Activated CD4-positive, alpha-beta memory T cell treated with anti-CD3 and anti-CD28 coated beads, Interleukin-2, amount 10 ng/mL, durations not matched to agents 7 days and 5 days (primary cell): ENCODE measurements at places on chromosomes 1 and 21.

DNA sequence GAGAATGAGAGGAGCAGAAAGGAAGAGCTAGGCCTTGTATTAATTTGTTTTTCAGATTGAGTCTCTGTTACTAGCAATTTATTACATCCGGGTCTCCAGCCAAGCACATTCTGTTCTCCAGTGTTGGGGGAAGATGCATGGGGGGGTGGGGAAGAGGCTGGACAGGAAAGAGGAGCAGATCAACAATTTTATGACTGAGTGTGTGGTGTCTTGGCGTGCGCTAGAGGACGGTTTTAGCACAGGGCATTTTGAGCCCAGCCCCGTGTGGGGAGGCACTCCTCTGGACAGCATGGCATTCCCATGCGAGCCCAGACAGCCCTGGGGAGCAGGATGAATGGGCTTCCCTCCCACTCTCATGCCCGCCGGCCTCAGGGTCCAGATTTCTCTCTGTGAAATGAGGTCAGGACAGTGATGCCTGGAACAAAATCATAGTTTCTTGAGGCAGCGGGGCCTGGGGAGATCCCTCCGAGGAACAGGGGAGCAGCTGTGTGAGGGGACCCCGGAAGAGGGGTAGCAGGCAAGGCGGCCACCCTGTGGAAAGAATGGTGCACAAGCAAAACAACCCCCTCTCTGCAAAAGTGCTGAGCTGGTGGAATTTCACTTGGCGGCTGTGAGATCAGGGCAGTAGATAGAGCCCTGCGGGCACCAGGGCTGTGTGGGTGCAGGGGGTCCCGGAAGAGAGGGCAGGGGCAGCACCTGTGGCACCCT lies 16.3 kb downstream of the SOX13 start:
- no peak for DNase-seq

DNA sequence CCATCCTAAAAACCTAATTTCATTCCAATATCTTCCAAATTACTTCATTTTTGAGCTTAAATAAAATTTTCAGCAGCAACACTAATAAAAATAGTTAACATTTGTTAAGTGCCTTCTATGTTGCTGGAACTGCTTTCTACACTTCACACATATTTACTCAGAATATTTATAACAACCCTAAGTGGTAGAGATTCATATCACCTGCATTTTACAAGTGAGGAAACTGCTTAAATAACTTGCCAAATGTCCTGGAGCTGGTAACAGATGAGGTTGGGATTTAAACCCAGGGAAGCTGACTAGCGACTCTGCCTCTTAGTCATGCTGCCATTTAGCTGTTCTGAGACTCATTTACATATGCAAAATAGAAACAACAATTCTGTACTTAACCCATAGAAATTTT lies 86.1 kb upstream of the PBX1 start:
- no peak for DNase-seq

DNA sequence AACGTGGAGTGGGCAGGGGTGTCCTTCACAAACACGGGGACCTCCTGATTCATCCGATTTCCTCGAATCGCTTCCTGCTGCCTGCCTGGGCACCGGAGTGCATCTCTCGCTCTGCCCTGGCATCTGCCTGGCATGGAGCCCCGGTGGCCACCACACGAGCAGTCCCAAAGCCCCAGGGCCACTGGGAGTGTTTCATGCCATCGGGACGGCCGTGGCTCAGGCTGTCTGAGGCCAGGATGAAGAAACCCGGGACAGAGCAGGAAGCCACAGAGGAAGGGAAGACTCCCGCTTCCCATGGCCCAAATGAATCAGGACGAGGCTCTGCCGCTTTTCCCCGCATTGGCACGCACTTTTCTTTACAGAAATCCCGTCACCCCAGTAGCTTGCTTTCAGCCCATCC lies 32.4 kb downstream of the MEGF6 start:
- no peak for DNase-seq

- peak; percentile 41 for DNase-seq
Measured at GRCh38 chr21:35525443-35525842, 476.3 kb upstream of the RUNX1 start.

GRCh38 chr1:178337091-178337706 lies 159.6 kb downstream of the CLEC20A start:
- DNase-seq: no peak

DNA sequence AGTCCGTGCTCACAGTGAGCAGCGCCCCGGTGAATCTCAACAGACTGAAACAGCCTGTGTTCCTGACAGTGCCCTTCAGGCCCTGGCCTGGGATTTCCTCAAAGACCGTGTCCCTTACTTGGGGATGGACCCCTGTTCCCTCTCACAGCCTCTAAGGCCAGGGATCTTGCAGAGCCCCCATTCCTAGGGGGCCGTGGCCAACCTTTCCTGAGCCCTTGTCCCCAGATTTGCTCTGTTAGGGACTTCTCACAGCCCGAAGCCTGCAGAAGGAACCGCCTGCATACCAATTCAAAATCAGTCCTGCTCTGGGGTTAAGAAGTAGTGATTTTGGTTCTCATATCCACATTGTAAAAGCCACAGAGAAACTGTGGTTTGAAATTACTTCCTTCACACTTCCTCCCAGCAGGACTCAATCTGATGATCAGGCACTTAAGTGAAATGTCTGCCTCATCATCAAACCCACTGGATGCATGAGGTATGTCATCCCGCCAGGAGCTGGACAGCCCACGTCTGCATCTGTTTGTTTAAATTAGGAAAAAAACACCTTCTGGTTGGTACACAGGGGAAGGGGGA lies 14.9 kb downstream of the ABCA4 start:
- no peak for DNase-seq

- no peak for DNase-seq
Measured at GRCh38 chr1:67382292-67382691, 47.9 kb downstream of the SERBP1 start.

DNA sequence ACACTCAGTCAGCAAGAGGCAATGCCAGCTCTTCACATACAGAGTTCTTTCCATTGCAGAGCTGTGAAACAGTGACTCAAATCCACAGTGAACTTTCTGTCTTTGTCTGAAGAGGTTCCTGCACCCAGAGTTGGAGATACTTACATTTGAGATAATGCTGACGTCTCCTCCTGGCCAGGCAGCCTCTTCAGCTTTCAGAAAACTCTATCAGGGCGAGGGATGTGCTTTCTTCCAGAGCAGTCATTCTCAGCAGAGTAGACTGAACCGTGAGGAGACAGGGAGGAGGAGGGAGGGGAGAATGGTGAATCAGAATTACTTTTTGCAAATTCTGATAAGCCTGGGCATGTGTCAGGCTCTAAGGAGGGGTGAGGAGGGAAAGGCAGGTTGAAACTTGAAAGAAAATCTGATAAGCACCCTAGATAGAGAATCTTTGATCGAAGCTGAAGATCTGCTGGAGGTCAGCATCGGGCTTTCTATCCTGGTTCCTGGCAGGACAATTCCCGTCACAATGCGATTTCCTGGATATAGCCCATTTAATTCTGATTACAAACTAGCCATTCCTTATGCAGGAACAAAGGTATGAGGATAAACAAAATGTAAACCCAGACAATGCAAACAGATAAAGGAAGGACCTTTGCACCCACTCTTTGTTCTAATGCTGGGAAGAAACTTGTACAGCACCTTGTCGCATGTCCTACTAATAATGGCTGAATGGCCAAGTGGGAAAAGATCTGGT lies 18.9 kb upstream of the NID1 start:
- no peak for DNase-seq

DNA sequence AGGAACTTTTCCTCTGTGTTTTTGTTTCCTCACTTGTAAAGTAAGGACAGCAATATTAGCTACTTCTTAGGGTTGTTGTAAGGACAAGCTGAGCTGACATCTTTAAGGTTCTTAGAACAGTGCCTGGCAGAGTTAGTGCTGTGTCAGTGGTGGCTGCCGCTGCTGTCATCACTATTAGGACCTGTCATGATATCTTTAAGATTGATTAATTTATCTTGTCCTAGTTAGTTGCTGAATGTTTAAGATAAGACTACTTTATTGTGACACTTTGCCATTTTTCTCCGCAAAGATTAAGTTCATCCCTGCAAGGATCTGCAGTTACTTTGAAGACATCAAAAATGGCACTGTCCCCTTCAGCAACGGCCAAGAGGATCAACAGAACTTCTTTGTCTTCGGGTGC lies 40.1 kb upstream of the GPR88 start:
- DNase-seq: no peak

GRCh38 chr1:26945728-26946127 lies 14.5 kb downstream of the KDF1 start:
- DNase-seq: no peak

DNA sequence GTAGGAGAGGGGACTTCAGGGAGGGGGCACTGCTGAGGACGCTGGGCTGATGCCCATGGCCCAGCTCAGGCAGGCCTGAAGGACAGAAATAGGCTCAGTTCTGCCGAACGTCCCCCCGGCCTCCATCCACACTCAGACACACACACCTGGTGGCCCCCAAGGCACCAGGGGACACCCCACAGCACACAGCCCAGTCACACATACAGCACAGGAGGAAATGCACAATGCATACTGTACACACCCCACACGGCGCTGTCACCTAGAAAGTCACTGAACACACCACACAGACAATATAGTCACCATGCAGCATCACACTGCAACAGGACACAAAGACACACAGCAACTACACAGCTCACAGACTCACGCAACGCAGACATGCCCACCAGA lies 562 bp downstream of the SYTL1 start:
- peak; percentile 58 for DNase-seq

DNA sequence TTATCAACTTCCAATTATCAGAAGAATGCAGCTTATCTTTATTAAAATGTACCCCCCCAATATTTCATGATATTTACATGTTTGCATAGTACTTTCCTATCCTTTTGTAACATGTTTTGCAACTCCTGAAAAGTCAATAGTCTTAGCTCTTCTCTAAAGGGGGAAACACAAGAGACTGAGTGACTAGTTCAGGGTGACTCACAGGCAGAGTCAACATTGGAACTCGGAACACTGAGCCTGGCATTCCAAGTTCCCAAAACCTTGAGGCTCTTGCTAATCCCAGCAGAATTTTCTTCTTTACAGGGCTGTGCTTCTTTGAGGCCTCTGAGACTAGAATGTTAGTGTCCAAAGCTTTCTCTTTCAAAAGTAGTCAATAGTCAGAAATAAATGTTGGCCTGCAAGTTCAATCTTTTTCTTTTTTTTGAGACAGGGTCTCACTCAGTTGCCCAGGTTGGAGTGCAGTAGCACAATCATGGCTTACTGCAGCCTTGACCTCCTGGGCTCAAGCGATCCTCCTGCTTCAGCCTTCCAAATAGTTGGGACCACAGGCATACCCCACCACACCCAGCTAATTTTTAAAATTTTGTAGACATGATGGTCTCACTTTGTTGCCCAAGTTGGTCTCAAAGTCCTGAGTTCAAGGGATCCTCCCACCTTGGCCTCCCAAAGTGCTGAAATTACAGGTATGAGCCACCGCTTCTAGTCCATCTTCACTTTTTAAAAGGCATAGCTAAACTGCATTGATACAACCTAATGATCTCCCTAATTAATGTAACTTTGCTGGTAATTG lies 37.5 kb downstream of the ZNF281 start:
- DNase-seq: no peak

- no peak for DNase-seq
Measured at GRCh38 chr21:39564200-39564599, 48.5 kb upstream of the B3GALT5 start.

DNA sequence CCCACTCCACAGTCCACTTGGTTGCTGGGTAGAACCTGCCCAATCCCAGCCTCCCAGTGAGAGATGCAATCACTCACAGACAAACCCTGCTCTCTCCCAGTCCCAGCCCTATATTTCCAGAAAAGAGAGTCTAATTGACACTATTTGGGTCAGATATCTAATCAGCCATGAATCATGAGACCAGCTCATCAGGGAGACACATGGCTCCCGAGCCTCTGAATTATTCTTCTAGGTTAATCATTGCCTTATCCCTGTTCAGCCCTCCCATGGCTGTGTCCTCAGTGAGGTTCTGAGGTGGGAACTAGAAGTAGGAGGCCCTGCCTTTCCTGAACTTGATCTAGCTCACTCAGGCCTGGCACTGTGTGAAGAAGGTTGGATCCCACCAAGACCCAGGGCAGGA lies 49.9 kb upstream of the ZC3H12A start:
- no peak for DNase-seq

- no peak for DNase-seq
Measured at GRCh38 chr1:183909672-183910071, 104.8 kb downstream of the RGL1 start.

DNA sequence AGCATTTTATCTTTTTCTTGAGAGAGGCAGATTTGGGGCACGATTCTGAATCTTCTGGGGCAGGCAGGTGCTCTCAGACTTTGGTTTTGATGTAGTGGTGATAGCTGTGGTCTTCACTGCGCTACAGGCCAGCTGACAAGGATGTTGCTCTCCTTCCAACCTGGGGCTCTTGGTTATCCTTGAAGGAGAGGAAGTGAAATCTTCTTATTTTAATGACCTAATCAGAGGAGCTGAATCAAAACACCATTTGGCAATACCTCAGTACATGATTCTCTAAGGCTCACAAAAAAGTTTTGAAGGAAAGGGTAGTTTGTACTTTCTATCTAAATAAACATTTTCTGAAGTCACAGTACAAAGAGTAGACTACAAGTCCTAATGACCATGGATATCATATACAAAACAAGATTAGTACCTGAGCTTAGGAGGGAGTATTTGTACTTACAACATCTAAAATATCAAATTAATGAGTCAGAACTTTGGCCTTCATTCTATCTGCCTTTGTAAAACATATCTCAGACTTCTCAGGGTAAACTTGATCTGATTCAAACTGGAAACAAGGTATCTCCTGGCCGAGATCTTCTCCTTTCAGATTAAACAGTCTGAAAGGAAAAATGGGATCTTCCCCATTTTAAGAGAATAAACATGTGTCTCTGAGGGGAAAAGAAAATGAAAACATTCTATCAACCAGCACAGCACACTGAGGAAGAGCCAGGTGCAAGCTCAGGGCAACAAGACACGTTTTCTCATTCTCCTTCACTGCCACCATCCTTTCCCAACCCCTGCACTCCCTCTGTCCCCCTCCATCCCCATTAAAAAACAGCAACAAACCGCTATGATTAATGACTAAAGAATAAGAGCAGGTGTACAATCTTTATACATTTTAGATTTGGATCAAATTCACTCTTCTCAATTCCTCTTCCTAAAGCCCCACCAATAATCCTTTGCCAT lies 69.2 kb downstream of the SH3GLB1 start:
- no peak for DNase-seq

DNA sequence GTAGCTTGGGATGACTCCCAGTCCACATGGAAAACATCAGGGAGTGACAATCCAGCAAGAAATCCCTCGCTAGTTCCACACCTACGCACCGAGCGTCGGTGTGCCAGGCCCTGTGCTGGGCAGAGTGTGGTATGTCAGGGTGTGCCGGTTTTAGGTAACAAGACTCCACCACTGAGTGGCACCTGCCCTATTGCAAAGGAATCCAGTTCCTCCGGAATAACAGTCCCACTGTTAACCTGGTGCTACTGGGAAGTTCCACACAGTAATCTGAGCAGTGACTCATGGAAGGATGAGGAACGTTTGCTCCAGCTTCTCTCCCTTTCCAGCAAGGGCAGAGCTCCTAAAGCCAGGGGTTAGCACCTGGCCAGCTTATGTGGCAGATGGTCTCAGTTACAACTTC lies 14.3 kb downstream of the RNF207 start:
- no peak for DNase-seq
